ENCODE measurements at places on chromosomes 7 and 10.

DNA sequence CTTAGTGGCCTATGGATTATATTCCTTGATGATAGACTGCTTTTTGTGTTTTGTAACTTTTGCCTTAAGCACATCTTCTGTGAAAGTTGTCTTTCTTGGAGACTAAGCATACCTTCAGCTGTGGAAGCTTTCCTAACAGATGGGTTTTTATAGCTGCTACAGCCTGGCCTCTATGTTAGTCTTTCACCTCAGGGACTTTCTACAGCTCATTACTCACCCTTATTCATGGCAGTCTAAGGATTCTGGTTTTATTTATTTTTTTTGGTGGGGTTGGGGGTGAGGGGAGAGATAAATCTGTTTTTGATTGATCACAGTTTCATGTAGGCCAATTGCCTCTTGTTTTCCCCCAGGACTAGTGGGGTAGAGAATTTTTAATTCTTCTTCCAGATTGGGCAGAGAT lies 219.9 kb downstream of the DKK1 start:
- no peak for DNase-seq

DNA sequence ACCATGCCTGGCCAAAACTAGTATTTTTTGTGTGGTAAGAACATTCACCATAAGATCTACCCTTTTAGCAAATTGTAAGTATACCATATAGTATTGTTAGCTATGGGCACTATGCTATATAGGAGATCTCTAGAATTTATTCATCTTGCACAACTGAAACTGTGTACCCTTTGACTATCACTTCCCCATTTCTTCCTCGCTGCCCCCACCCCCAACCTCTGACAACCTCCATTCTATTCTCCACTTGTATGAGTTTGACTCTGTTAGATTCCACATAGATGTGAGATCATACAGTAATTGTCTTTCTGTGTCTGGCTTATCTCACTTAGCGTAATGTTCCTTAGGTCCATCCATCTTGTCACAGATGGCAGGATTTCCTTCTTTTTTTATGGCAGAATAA lies 3.6 kb downstream of the CASP7 start:
- DNase-seq: no peak

DNA sequence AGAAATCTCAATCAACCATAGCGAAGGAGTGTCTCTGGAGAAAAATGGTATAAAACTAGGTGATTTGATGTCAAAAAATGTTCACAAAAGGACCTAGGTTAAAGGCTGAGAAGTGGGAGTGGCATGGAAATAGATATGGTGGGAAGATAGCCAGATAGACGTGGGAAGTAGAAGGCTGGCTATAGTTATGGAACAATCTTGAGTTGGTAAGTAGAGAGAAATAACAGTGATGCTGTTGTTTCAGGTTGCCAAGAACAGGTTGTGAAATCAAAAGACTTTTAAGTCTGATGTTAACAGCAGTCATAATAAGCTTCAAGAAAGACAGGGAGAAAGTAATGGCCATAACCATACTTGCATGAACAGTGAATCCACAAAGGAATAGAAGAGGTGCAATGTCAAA lies 106.1 kb upstream of the RSU1 start:
- DNase-seq: no peak

DNA sequence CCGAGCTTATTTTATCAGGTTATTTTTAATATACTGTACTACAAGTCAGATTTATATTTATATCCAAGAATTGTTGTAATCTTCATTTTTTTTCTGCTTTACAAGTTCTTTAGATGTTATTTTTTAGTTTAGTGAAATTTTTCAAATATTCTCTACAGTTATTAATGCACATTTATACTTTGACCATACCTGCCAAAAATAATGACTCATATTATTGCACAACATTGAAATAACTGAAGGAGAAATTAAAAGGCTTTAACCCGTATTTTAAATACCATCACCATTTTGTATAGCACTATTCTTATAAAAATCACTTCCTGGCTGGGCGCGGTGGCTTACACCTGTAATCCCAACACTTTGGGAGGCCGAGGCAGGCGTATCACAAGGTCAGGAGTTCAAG lies 278.5 kb downstream of the BICC1 start:
- no peak for DNase-seq

- no peak for DNase-seq
These were observed 5.1 kb downstream of the RASGEF1A start for GRCh38 chr10:43261578-43262396.

- no peak for DNase-seq
These were observed 916 bp downstream of the LAMB1 start for GRCh38 chr7:108001764-108002725.

DNA sequence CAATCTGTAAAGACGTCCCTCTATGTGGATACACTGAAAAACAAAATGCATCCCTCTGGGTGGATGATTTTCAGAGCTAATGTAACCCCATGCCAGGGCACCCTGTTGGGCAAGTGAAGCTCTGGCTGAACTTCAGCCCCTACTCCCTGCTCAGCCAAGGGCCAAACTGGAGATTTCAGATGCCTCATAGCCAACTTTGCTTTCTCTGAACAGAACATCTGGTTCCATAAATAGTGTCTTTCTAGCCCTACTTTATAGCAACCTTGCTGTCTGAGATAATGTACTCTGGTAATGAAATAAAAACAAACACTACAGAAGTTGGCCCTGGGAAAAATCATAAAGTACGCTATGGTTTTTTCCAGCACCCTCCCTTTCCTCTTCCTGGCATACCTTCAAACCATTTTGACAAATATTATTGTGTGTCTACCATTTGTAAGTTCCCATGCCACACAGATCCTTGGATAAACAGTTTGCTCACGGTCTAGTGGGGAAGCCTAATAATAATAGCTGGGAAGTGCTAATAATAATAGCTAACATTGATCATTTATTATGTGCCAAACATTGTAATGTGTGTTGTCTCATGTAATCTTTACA lies 3.4 kb downstream of the ENTPD1 start:
- DNase-seq: no peak

- DNase-seq: no peak
These were observed 32.5 kb upstream of the RBM33 start for GRCh38 chr7:155611808-155612447.

DNA sequence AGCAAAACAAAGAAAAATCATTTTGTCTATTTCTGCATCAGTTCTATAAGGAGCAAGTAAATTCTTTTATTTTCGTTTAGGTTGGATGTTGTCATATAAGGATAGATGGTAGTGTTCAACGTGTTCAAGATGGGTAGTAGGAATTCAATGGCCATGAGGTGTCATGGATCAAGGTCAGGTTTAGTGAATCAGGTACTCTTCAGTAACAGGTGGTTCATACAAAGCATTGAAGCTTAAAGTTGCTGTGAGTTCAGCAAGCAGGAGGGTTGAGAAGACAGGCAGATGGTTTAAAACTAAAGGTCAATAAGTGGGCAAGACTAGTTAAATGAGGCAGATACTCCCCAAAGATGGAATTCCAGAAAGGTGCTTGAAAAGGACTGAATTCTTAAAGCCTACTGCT lies 5.6 kb downstream of the LUC7L2 start:
- no peak for DNase-seq

GRCh38 chr7:5243261-5243660 lies 39.5 kb upstream of the SLC29A4 start:
- DNase-seq: no peak

DNA sequence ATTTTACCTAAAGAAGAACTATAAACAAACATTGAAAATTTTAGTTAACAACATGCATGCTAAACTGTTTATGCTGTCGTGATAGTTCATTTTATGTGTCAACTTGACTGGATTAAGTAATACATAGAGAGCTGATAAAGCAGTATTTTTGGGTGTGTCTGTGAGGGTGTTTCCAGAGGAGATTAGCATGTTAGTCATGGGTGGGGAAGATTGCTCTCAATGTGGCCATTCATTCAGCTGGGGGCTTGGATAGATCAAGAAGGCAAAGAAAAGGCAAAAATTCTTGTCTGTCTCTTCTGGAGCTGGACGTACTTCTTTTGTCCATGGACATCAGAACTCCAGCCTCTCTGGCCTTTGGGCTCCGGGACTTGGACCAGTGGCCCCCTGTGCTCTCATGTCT lies 172.9 kb upstream of the SEMA3E start:
- no peak for DNase-seq

DNA sequence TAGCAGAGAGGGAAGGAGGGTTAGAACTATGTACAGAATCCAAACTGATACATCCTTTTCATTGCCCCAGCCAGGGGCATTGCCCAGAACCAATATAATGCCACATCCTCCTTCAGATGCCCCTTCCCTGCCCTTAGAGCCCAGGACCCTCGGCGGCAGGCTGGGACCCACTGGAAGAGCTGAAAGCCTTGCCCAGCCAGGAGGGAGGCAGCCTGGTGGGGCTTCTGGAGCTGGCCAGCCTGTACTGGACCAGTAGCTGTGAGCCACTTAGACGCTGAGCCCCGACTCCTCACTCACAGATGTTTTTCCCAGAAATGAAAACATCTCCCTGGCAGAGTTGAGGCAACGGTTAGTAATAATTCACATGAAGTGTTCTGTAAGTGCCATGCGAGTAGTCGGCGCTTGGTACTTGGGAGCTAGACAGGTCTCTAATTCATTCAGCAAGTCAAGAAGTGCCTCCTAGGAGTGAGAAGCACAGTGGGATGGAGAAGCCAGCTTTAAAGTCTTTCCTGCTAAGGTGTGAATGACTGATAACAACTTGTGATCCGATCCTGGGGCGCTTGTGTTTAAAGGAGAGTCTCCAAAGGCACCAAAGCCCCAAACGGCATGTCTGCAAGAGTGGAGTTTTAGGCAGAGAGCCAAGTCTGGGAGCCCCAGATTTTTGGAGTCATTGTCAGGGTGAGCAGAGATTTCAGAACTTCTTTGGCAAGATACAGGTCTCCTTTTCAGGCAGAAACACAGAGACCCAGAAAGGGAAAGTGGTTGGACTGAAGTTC lies 9.8 kb downstream of the VSIR start:
- DNase-seq: no peak

DNA sequence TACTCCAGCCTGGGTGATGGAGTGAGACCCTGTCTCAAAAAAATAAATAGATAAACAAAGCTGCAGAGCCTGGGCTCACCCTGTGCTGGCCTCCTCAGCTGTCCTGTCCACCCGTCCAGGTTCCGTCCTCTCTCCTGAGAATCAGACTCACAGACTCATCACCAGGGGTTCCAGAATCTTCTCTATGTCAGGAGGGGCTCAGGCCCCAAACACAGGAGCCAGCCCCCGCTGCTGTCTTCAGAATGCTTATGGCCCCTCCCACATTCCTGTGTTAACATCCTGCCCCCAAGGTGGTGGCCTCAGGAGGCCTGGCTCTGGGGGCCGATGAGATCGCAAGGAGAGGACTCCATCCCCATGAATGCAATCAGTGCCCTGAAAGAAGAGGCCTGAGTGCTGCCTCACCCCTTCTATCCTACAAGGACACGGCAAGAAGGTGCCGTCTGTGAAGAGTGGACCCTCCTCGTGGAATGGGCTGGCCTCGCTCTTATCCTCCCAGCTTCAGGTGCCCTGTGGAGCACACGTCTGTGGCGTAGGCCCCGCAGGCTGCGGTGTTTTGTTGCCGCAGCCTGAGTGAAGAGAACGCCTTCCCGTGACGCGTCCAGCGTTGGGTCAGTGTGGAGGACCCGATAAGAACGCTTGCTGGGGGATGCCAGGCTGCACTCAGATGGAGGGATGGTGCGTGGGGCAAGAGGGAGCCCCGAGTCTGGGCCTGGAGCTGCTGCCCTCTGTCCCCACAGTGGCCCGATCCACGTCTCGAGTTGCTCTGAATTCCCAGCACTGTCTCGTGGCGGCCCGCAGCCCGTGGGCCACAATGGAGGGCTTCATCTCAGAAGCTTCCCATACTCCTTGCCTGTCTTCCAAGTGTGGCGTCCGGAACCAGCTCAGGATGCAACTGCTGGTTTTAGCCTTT lies 77.1 kb downstream of the INPP5A start:
- no peak for DNase-seq

DNA sequence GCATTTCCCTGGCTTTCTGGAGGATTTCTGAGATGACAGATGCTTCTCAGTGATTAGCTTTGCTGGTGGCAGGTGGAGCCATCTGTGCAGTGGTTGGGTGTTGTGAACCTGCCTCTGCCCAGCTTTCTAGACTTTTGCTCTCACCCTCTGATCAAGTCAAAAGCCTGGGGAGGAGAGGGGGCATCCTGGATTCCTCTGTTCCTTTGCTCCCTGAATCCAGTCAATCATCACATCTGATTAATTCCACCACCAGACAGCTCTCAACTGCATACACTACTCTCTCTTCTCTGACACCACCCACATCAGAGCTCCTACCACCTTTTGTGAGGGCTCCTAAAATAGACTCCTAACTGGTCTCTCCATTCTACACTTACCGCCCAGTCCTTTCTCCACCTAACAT lies 283.5 kb downstream of the WDR11 start:
- DNase-seq: no peak

GRCh38 chr7:45178241-45179225 lies 20.9 kb downstream of the RAMP3 start:
- DNase-seq: no peak

- no peak for DNase-seq
These were observed 19.6 kb downstream of the CAMK2B start for GRCh38 chr7:44305564-44306507.

- DNase-seq: no peak
These were observed 17.0 kb downstream of the PKD1L1 start for GRCh38 chr7:47931005-47932004.

DNA sequence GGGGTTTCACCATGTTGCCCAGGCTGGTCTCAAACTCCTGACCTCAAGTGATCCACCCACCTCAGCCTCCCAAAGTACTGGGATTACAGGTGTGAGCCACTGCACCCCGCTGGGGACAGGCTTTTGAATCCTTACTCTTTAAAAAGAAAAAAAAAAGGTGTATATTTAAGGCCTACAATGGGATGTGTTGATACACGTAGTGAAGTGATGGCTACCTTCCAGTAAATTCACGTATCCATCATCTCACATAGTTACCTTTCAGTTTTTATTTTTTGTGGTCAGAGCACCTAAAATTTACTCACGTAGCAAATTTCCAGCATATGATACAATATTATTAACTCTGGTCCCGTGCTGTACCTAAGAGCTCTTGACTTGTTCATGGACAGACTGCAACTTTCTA lies 119.5 kb upstream of the INSYN2A start:
- DNase-seq: no peak

DNA sequence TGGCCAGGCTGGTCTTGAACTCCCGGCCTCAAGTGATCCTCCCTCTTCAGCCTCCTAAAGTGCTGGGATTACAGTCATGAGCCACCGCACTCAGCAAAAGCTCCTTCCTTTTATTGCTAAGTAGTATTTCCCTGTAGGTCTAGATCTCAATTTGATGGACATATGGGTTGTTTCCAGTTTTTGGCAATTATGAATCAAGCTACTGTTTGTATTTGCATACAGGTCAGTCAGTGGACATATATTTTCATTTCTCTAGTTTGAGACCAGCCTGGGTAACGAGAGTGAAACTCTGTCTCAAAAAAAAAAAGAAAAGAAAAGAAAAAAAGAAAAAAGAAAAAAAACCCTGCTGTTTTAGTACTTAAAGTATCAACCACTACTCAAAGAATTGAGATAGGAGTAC lies 6.4 kb upstream of the PRKRIP1 start:
- DNase-seq: no peak

DNA sequence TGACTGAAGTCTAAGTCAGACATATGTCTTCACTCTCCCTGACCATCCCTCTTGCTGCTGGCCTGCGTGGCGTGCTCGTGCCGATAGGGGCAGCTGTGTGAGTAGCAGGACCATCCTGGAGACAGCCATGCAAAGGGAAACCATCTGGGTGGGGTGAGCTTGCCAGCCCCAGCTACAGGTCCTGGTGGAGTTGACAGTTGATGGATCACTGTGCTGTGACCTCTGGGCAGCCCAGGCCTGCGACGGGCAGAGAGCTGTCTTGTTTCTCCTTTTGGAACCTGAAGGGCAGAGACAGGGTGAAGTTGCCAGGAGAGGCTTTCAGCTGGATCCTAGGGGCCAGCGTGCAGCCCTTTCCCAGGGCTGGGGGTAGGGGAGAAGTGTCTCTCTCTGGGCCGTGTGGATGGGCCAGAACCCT lies 44.7 kb downstream of the GRK5 start:
- DNase-seq: no peak
